ENCODE measurements at places on chromosomes 1 and 21. TPM values are rescaled to one million over a fixed set of nuclear protein-coding genes. Genes with fewer than 3 reads are reported as not detected.
A peak's percentile ranks its signal among the peaks of the same experiment; 100 is the strongest.

Gene NUP210L
- 0.12 TPM for total RNA-seq

DNA sequence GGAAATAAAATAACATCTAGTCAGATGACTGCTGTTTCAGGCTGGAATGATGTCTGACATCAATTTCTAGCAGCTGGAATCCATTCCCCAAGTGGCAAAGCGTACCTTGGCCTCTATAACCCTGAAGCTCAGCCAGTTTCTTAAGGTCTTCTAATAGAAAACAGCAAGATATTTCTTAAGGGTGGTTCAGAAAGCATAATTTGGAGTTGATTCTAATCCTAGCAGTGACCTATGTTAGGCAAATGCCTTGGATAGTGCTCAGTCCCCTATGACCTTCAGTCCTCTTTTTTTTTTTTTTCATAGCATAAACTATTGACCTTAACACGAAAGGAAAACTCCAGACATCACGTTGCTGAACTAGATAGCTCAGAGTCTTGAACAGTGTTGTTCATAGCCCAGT is 56.5 kb downstream of the LAMC2 start:
- no peak for DNase-seq

DNA sequence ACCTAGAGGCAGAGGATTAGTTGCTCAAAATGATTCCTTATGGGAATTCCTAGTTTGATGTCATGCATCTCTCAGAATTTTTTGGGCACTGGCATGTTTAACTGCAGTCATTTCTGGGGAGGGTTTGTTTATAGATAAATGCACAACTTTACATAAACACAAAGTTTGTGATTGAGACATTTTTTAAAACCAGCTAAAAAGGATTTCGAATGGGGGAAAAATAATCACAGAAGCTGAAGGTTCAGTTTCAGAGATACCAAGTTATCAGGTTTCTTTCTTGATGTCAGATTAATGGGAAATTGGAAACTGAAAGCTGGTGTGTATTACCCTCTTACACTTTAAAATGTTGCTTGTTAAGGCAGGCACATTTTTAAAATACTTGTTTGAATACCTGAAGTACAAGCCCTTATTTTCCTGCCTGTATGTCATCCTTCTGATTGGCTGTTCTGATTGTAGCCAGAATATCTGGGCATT is 72.1 kb downstream of the DISP1 start:
- no peak for DNase-seq

GRCh38 chr1:77394166-77394565 is 112.3 kb downstream of the AK5 start:
- DNase-seq: no peak

DNA sequence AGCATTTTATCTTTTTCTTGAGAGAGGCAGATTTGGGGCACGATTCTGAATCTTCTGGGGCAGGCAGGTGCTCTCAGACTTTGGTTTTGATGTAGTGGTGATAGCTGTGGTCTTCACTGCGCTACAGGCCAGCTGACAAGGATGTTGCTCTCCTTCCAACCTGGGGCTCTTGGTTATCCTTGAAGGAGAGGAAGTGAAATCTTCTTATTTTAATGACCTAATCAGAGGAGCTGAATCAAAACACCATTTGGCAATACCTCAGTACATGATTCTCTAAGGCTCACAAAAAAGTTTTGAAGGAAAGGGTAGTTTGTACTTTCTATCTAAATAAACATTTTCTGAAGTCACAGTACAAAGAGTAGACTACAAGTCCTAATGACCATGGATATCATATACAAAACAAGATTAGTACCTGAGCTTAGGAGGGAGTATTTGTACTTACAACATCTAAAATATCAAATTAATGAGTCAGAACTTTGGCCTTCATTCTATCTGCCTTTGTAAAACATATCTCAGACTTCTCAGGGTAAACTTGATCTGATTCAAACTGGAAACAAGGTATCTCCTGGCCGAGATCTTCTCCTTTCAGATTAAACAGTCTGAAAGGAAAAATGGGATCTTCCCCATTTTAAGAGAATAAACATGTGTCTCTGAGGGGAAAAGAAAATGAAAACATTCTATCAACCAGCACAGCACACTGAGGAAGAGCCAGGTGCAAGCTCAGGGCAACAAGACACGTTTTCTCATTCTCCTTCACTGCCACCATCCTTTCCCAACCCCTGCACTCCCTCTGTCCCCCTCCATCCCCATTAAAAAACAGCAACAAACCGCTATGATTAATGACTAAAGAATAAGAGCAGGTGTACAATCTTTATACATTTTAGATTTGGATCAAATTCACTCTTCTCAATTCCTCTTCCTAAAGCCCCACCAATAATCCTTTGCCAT is 69.2 kb downstream of the SH3GLB1 start:
- DNase-seq: no peak

- no peak for DNase-seq
These were observed 52.3 kb downstream of the UTP25 start for GRCh38 chr1:209880031-209880430.

DNA sequence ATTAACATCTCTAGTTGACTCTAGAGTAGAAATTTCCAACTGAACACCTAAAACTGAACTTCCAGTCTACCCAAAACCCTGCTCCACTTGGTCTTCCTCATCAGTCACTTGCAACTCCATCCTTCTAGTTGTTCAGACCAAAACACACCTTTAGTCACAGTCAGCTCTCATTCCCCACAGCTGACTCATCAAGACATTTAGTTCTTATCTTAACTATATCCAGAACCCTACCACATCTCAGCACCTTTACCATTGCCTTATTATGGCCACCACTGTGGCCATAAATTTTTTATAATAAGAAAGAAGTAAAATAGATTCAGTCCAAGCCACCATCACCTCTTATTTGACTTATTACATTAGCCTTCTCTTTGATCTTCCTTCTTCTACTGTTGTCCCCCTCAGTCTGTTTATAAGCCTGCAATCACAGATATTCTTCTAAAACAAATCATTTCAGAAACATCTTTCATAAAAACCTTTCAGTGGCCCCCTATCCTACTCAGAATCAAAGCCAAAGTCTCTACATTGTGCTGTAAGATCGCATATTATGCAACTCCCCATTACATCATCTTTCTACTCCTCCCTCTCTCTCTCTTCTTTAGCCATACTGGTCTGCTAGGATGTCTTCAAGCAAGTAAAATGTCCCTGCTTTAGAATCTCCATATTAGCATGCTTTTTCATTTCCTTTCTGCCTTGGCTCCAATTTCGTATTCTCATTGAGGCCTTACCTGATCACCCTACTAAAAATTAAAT is 275.9 kb downstream of the LRRC40 start:
- no peak for DNase-seq

DNA sequence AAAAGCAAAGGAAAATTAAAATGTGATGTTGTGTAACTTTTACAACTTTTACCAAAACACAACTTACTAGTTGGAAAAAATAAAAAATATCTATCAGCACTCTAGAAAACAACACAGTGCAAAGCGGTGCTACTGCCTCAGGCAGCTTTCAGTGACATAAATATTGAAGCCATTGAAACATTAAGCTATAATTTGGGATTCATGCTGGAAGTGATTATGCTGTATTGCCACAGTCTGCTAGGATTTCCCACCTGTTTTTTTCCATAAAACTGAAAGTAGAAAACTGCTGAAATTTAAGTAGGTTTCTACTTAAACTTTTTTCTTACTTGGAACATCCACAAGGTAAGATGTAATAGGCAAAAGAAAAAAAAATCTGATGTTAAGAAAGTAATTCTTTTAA is 674.4 kb downstream of the KCNT2 start:
- no peak for DNase-seq

GRCh38 chr1:240399381-240399780 is 212.6 kb downstream of the GREM2 start:
- no peak for DNase-seq

Gene C1orf56
- total RNA-seq: 1.3 TPM

Gene TIE1
- not detected for total RNA-seq

- DNase-seq: peak; percentile 18
These were observed 69.3 kb upstream of the ANGPTL3 start for GRCh38 chr1:62528015-62528414.
